CD4-positive, alpha-beta T cell treated with Interleukin-1 beta for 1 hour (primary cell): ENCODE measurements at places on chromosomes 2 and 18.

DNA sequence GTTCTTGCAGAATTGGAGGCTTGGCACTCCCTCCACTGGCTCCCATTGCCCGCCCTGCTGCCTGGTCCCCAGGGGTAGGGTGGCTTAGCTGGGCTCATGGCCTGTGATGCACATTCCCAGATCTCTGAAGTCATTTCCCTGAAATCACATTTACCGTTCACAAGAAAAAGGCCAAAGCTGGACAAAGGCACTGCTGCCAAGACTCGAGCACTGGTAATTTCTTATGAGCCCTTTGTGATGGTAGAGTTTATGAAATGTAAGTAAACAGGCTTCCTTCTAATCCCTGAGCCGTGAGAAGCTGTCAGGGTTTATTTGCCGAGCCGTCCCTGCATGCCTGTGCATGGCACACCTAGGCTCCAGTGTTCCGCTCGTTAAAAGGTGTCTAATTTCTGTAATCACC, 247.2 kb upstream of the EPAS1 start:
- no peak for DNase-seq

DNA sequence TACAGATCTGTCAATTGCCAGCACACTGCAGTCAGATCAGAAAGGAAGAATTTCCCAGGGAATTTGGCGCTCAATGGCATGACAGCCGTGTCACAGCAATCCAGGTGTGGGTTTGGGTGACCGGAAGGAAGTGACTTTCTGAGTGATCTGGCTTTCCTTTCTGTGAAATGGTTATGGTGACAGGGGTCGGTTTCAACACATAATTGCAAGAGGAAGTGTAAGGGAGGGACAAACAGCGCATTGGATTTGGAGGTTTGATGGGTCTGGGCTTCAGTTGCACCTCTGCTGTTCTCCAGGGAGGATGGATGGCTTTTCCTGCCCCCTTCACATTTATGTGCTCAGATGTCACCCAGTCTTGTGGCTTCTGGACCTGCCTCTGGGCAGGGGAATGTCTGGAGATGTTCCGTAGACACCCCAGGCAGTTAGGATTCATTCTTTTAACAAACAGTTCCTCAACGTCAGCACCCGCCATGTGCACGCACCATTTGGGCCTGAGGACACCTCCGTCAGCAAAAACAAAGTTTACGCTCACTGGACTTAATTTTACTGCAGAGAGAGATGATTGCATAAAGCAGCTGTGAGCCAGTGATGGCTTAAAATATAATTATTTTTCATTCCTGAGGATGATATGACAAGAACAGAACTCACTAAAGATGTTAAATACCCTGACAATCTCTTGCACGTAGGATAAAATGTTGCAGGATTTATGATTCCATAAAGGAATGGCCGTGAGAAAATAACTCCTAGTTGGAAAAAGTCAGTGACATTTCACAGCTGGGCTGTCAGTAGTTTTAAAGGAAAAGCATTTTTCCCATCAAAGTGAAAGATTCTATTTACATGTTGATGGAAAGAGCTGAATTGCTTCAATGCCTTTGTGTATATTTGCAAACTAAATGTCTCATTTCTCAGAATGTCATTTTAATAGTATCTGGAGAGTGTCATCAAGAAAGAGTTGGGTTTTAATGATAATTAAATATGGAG, 36.9 kb downstream of the MBP start:
- no peak for DNase-seq

GRCh38 chr18:21489919-21490495, 110.5 kb downstream of the ESCO1 start:
- DNase-seq, result no peak

DNA sequence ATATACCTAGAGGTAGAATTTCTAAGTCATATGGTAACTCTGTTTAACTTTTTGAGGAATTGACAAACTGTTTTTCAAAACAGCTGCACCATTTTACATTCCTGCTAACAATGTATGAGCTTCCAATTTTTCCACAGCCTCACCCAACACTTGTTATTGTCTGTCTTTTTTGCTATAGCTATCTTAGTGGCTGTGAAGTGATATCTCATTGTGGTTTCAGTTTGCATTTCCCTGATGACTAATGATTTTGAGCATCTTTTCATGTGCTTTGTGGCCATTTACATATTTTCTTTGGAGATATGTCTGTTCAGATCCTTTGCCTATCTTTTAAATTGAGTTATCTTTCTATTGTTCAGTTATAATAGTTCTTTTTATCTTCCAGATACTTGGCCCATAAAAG, 273.8 kb downstream of the AGPS start:
- no peak for DNase-seq

DNA sequence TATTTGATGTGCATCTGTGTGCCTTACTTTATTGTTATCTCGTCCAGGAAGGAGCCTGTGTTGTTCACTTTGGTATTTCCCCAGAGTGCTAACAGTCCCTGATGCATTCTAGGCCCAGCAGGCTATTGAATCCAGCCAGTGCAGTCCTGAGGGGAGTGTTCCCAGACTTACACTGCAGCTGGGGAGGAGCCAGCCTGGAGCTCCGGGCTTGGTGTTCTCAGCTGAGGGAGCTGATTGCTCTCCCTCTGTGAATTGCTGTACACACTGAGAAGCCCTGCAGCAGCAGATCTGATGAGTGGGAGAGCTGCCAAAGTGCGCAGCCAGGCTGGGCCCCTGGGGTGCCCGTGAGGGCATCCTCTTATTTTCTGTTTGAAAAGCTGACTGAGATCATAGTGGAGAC, 159.2 kb downstream of the GALNT3 start:
- DNase-seq, result no peak

GRCh38 chr2:197969391-197969893, 165.0 kb downstream of the PLCL1 start:
- no peak for DNase-seq

- no peak for DNase-seq
These were observed 9.8 kb downstream of the WDR43 start for GRCh38 chr2:28904295-28904694.

DNA sequence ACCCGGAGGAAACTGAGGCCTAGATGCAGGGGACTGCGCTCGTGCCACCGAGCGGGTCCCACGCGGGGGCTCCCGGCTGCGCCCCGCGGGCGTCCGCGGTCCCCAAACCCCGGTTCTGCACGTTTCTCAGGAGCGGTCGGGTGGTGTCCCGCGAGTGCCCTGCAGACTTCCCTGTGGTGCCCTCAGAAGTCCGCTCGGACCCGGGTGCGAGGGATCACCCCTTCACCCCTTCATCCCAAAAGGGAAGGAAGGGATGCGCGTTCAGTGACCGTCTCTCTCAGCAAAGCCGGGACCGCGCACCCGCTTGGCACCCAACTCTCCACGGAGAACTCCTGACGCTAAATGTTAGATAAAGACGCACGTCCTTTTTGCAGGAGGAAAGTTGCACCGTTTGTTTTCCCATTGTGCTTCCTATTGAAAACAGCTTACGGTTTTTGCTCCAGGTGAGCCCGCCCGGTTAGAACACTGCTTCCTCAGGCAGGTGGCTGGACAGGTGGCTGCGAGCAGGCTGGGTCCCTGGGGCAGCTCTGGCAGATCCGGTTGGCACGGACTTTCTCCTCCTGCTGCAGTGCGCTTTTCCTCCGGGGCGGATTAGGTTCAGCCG, 779 bp downstream of the DGKD start:
- DNase-seq, result no peak

DNA sequence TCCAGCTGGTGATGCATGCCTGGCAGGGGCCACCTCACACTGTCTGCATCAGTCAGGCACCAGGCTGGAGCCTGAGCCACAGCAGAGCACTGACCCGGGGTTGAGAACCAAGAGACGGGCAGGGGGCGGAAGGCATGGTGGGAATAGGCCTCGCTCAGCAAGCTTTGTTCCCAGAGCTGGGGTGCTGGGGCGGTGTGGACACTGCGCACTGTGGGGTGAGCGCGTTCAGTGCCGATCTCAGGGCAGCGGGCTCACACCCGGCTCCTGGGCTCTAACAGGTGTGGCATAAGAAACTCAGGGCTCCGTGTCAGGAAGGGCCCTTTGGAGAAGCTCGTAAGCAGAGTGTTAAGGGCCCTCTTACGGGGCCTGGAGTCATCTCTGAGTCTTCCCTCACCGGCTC, 15.7 kb downstream of the SH3RF3 start:
- no peak for DNase-seq

GRCh38 chr18:77049938-77050337, 82.6 kb downstream of the MBP start:
- no peak for DNase-seq

GRCh38 chr2:23703583-23704385, 223.1 kb downstream of the ATAD2B start:
- DNase-seq, result no peak

GRCh38 chr2:174328114-174328960, 6.4 kb upstream of the SP9 start:
- DNase-seq, result no peak

DNA sequence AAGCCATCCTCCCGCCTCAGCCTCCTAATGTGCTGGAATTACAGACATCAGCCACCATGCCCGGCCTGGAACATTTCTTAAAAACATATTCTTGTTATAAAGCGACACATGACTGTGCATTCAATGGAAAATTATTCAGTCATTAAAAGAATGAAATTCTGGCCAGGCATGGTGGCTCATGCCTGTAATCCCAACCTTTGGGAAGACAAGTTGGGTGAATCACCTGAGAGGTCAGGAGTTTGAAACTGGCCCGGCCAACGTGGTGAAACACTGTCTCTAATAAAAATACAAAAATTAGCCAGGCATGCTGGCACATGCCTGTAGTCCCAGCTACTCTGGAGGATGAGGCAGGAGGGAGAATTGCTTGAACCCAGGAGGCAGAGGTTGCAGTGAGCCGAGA, 21.6 kb upstream of the RPRD1A start:
- DNase-seq, result no peak

- DNase-seq, result no peak
These were observed 25.4 kb downstream of the UBE2E3 start for GRCh38 chr2:181005809-181006208.

GRCh38 chr2:57372237-57372984, 674.2 kb upstream of the VRK2 start:
- DNase-seq, result no peak

DNA sequence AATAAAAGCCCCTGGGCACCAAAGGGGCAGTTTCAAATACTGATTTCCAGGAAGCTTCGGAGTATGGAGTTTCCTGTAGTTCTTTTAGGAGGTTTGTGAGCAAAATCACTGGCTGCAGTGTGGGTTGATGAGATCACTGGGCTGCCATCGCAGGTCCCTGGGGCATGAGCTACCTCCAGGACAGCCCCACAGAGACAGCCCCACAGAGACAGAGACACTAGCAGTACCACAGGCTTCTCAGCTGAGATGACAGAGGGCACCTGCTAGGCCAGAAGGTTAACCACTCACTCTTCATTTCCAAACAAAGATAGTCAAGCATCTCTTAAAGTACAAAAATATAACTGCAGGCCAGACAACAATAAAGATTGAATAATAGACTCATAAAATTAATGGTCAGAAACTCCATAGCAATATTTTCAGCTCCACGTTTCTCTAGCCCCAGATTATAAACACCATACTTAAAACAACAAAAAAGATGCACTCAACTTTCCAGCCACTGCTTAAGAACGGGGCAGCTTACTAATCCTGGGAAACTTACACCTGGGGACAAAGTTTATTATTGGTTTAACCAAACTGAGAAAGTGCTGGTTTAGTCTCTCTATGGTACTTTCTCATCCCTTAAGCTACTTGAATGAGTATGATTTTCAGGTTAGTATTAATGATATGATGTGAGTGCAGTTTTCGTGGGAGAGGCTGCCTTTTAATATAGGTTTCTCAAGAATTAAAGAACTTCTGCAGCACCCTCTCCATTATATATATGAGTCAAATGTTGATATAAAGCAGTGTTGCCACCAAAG, 11.6 kb downstream of the AFF3 start:
- no peak for DNase-seq
